CD4-positive, alpha-beta T cell treated with Interleukin-21 for 1 hour (primary cell): ENCODE measurements at places on chromosomes 6 and 20.

GRCh38 chr6:167093922-167094432 is 28.9 kb upstream of the CCR6 start:
- DNase-seq, result peak; percentile 82

- DNase-seq, result no peak
Measured at GRCh38 chr20:62536871-62537401, 61.1 kb upstream of the GATA5 start.

- DNase-seq, result no peak
Measured at GRCh38 chr6:36722365-36722764, 24.7 kb downstream of the RAB44 start.

GRCh38 chr6:151705993-151706733 is 101.3 kb upstream of the ESR1 start:
- DNase-seq, result no peak

DNA sequence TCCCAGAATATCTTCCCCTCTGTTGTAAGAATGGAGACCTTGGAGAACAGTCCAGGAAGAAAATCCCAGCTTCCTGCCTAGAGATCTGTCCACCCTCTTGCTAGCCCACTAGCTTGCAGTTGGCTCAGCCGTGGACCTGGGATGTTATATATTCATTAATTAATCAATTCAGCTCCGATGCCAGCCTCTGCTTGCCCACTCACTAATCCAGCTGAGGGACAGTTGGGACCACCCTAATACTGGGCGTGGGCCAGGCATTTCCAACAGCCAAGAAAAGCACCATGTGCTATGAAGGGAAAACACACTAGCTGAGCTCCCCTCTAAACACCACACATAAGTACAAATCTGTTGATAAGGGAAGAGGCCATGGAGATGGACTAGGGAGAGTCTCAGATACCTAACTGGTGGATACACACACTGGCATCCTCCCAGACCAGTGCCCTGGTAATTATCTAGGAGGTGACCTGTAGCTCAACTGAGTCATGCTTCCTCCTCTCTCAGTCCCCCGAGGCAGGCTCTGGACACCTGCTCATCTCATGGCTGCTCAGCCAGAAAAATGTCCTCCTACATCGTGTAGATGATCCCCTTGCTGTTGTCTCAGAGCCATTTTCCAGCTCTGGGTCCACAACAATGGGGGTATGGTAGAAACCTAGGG is 78.9 kb downstream of the ANKRD60 start:
- DNase-seq, result no peak

- no peak for DNase-seq
Measured at GRCh38 chr6:158286413-158286812, 25.9 kb upstream of the TULP4 start.

DNA sequence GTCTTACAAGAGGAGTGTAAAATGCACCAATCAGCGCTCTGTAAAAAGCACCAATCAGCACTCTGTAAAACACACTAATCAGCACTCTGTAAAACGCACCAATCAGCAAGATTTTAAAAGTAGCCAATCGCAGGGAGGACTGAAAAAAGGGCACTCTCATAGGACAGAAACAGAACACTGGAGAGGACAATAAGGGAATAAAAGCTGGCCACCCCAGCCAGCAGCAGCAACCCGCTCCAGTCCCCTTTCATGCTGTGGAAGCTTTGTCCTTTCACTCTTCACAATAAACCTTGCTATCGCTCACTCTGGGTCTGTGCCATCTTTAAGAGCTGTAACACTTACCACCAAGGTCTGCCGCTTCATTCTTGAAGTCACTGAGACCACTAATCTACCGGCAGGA is 1.7 kb upstream of the AIG1 start:
- DNase-seq, result peak; percentile 13

- DNase-seq, result no peak
Measured at GRCh38 chr6:130922922-130923321, 95.7 kb downstream of the SMLR1 start.

GRCh38 chr20:60632391-60633262 is 619.4 kb upstream of the CDH4 start:
- no peak for DNase-seq

DNA sequence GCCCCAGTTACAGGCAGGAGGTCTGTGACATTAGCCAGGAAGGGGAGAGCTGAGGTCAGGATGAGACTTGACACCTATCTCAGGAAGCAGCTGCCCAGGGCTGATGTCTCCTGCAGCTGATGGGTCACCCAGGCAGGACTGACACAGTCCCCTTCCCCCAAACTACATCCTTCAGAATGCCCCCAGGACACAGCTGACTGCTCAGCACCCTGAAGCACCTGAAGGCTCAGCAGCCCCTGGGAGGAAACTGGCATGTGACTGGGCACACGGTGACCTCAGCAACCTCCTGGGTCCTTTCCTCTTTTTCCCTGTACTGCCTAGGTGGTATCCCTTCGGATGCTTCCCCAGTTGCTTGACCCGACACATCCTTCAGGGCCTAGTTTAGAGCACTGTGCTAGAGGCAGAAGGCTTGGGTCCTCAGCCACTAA is 1.9 kb downstream of the SDC4 start:
- DNase-seq, result no peak

GRCh38 chr6:111632468-111633247 is 27.0 kb upstream of the TRAF3IP2 start:
- DNase-seq, result no peak

- no peak for DNase-seq
Measured at GRCh38 chr20:12383821-12384220, 466.1 kb downstream of the BTBD3 start.

DNA sequence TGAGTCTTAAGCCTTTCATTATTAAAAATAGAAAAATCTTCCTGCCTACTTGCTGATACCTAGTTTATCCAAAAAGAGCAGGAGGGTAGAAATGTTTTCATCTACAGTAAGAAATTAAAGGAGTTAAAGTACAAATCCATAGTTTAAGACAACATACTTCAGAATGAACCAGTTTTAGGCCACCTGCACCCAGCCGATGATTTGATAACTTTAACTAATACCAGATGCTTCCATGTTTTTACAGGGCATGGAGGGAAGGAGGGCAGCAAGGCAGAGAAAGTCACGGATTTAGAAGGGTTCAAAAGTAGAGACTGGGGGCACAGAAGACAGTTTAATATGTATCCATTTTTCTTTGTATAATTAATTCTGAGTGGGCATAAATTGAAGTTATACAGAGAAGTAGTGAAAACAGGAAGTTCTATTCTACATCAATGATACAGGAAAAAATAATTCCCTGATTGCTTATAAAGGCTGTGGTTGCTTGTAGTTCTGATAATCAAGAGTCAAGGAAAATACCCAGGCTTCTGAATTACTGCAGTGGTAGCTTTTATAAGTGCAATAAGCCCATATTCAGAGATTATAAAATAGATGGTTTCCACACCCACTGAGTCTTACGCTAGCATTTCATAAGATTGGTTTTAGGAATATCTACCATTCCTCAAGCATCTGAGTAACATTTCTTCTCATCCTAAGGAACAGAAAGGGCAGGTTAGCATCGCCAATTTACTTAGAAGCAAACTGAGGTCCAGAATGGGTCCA is 72.0 kb downstream of the GMDS start:
- DNase-seq, result no peak

GRCh38 chr20:19802492-19803158 is 44.6 kb downstream of the RIN2 start:
- no peak for DNase-seq

- no peak for DNase-seq
Measured at GRCh38 chr20:48621376-48622078, 206.3 kb downstream of the PREX1 start.

DNA sequence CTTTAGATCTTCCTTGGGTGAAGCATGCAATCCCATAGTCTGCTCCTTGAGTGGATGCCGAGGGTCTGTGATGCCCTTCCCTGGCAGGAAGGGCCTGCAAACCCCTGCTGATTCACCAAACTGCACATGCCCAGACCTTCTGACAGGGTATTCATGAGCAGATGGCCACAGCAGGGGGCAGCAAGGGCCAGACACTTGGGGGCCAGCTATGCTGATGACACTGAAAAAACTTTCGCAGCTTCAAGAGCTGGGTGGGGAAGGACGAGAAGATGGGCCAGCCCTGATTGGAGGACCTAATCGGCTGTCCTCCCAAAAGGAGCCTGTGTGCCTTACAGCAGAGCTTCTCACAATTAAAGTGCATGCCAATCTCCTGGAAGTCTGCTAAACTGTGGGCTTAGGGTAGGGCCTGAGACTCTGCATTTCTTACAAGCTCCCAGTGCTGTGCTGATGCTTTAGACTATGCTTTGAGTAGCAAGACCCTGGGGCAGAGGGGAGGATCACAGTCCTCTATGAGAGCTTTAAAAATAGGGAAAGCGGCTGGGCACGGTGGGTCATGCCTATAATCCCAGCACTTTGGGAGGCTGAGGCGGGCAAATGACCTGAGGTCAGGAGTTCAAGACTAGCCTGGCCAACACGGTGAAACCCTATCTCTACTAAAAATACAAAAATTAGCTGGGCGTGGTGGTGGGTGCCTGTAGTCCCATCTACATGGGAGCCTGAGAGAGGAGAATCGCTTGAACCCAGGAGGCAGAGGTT is 15.2 kb upstream of the GDAP1L1 start:
- no peak for DNase-seq

GRCh38 chr20:21509597-21510371 is 4.1 kb downstream of the NKX2-2 start:
- DNase-seq, result no peak

DNA sequence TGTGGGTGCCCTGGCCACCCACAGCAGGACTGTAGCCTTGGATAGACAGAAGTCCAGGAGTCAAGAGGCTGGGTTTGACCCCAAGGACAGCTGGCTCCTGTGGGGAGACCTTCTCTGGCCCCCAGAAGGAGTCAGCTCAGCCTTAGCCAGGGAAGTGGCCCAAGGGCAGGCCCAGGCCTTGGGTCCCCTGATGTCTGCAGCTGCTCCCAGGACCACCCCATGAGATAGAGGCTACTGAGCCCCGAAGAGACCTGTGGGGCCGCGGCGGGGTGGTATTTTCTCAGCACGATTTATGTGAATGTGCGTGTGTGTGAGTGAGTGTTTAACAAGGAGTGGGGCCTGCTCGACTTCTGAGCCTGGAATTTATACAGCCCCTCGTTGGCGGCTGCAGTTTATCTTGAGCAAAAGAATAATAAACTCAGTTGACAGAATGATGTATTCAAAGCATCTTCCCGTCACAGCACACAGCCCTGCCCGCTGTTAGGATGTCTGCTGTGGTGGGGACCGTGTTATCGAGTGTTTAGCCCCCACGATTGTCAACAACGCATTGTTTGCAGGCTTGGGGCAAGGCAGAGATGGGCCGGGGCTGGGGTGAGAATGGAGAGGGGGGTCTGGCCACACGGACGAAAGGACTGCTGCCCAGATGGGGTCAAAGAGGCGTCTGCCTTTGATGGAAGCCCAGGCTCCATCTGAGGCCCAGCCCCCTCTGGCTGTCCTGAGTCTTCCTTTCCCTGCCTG is 163.3 kb downstream of the VEGFA start:
- DNase-seq, result no peak

DNA sequence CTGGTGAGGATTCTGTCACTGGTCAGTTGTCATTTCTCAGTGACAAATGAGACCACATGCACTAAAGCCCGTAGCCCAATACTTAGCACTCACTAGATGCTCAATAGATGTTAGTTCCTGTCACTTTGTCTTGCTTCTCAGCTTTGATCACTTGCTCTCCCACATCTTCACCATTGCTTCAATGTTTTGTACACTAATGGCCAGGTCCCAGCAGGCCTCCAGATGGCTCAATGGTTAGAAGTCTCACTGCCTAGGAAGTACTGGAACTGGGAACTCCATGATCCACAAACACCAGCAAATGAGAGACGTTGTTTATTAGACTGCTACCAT is 502.8 kb upstream of the JARID2 start:
- DNase-seq, result no peak

GRCh38 chr6:90739339-90739738 is 152.5 kb upstream of the MAP3K7 start:
- no peak for DNase-seq

GRCh38 chr6:170150590-170150945 is 140.3 kb downstream of the DLL1 start:
- DNase-seq, result no peak

DNA sequence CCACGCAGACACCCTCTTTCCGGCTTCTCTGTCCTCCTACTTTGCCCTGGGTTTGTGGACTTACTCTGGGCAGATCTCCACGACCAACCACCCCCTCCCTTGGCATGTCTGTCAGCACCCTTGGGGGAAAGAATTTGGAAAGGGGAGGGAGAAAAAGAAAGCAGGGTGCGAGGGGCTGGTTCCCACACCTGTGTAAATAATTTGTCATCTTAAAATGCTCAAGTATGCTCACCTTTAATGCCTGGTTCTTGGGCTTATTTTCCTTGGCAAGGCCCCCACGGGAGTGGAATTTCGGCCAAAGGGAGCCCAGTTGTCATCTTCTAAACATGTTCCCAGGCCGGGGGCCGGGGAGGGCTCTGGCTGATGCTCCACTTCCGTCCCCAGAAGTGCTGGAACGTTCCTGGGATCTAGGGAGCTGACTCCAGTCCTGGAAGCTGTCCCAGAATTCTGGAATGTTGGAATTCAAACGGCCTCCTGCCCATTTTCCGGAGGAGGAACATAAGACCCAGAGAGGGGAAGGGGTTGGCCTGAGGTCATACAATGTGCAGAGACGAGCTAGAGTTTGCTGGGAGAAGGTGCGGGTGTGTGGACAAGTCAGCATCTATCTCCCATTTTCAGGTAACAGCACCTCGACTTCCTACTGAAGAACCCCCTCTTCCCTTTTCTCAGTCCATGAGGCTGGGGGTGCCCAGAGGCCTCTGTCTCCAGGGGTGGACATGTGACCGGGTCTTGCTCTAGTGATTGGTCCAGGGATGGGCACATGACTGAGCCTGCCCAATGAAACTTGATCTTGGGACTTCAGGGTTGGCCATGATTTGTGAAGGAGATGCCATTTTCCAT is 122.3 kb downstream of the CEBPB start:
- no peak for DNase-seq

DNA sequence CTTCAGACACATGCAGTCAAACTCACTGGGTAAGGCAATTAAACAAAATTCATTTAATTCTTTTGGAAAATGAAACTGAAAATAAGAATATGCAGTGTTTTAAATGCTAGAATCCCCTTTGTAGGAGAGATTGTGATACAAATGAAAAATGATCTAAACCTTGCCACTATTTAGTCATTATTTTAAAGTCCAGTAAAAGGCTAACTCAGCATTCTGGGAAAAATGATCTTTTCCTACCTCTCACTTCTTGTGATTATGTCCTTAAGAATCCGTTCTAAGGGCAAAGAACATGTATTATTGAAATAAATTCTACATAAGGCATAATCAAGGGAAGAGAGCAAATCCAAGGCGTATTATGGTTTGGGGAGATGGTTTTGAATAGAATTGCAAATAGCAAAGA is 46.4 kb downstream of the TINAG start:
- no peak for DNase-seq

- peak; percentile 67 for DNase-seq
Measured at GRCh38 chr20:38874460-38875174, 51.6 kb upstream of the FAM83D start.

GRCh38 chr6:17305219-17306001 is 24.2 kb downstream of the RBM24 start:
- no peak for DNase-seq

GRCh38 chr6:36848658-36849441 is 9.6 kb upstream of the CPNE5 start:
- DNase-seq, result no peak
